Heart left ventricle (tissue), 16 donors: ENCODE measurements at places on chromosomes 2 and 18.

DNA sequence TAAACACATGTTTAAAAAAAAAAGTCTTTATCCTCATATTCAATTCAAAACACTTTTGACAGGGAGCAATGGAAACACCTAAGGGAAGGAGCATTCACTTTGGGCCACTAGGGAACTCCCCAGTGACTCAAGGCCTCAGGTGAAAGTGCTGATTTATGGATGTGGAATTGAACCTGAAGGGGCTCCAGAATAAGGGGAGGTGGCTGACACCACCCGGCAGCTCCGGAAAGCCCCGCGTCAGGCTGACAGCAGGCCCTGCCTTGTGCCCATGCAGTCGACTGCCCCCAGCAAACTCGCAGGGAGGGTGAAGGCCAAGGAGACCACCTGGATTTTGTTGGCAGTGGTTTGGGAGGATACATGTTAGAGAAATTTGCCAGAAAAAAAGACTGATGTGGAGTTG lies 275.3 kb upstream of the NCKAP5 start:
- H3K4me1 ChIP-seq: no peaks in the 10 kb centered on the region
- H3K36me3 ChIP-seq: no peaks in the 10 kb centered on the region
- no peaks in the 10 kb centered on the region for H3K27me3 ChIP-seq
- H3K4me3 ChIP-seq: no peak overlapping the region

DNA sequence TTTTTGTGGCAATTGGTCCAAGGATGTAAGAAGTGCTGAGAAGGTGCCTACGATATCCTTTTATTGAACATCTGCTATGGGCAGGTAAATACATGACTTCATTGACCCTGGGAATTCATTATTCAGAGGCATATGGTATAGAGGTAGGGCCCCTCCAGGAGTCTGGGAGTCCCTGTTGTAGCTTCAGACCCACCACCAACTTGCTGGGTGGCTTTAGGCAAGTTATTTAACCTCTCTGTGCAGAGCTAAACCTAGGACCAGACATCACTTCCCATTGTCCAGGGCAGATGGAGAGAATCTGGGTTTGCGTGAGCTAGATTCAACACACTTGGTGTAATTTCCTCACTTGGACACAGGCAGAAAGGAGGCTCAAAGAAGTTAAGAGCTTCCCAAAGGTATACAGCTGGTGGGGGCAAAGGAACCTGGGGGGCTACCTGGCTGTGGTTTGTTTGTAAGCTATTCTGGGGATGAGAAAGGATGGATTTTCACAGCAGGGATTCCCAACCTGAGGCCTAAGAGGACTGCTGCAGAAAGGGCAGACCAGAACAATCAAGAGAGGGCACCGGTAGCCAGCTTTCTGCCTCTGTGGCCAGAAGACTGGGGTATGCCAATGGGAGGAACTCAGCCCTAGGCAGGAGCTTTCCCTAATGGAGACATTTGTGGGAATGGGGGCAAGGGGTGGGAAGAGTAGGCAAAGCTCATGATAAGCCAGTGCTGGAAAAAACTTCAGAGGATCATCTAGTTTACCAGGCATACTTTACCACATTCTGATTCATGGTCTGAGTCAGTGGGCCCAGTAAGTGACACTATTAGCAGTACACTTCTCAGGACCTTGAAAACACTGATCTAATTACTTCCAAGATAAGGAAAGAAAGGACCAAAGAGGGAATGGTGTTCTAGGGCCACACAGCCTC lies 102.7 kb upstream of the SMAD2 start:
- H3K4me3 ChIP-seq: no peak overlapping the region
- no peaks in the 10 kb centered on the region for H3K36me3 ChIP-seq
- H3K27ac ChIP-seq: no peak overlapping the region
- DNase-seq: no peak
- peaks cover 15% of the 10 kb centered on the region for H3K4me1 ChIP-seq

DNA sequence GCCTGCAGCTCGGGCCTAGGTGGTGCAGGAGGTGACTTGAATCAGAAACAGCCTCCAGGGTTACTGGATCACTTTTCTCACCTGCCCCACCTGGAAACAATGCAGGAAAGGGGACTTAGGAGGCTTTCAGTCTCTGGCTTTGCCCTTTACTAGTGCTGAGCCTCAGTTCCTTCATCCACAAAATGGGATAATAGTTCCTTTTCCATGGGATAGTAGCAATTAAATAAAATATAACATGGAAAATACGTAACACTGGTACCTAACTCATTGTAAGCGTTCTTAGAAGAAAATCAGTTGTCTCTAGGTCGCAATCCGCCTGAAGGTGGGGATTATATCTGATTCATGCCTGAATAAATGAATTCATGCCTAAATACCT lies 112.6 kb upstream of the STPG4 start:
- peaks cover 26% of the 10 kb centered on the region for H3K4me1 ChIP-seq
- H3K27me3 ChIP-seq: no peaks in the 10 kb centered on the region
- H3K4me3 ChIP-seq: no peak overlapping the region
- DNase-seq: no peak
- no peak overlapping the region for H3K27ac ChIP-seq

DNA sequence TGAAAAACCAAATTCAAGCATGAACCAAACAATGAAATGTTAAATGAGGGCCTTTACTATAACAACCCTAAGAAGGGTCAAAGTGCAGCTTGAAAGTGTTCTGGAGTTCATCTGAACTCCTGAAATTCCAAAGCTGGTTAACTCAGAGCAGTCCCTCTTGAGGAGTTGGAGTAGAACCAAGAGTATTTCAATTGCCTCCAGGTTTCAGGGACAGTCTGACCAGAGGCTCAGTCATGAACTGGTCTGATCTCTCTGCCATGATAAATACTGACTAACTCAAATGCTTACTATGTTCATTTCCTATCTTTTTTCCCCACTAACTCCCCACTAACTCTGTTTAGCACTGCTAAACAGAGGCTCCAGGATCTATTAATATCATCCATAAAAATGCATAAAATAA lies 2.7 kb downstream of the STARD7 start:
- H3K27me3 ChIP-seq: no peaks in the 10 kb centered on the region
- H3K27ac ChIP-seq: peak overlapping the region; percentile 59
- DNase-seq: no peak
- no peaks in the 10 kb centered on the region for H3K36me3 ChIP-seq
- H3K4me3 ChIP-seq: peak overlapping the region; percentile 15
